EL (cell line): ENCODE measurements at places on chromosomes 5 and 9.
A peak's percentile ranks its signal among the peaks of the same experiment; 100 is the strongest.

GRCh38 chr9:3397766-3398165 lies 128.0 kb downstream of the RFX3 start:
- no peak for DNase-seq

DNA sequence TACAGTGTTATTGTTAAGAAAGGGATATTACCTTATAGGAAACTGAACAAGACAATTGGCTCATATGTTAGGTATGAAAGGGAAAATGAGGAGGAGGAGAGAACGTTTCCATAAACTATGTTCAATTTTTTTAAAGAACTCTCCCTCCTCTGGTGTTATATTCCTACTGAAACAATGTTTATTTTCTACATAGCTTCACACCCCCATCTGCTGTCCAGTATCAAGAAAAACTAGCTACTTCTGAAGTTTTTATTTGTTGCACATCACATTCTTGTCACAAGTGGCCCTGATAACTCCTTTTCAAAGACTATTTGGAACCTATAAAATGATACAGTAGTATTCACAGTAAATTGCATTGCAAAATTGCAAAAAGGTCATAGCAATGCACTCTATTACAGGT lies 223.4 kb upstream of the FAM174A start:
- no peak for DNase-seq

DNA sequence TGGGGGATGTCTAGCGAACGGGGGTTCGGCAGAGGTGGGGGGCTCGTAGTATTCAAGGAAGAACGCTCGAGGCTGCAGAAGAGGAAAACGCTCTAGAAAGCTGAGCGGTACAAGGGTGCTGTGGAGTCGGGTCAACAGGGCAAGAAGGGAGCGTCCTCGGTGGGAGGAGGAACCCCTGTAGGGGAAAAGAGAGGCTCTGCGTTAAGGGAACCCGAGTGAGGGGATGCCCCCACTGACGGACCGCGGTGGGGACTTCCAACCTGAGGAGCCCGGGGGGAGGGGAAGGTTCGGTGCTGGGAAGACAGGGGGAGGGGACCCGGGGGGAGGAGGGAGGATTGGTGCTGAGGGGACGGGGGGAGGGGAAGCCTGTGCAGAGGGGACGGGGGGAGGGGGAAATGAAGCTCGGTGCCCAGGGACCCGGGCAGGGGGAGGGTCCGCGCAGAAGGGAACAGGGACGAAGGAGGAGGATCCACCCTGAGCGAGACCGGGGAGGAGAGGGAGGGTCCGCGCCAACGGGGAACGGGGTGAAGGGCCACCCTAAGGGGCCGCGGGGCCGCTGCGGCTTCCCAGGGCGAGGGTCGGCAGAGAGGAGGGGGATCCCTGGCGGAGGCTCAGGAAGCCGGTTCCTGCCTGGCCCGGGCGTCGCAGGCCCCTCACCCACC lies 621 bp downstream of the NR6A1 start:
- no peak for DNase-seq

DNA sequence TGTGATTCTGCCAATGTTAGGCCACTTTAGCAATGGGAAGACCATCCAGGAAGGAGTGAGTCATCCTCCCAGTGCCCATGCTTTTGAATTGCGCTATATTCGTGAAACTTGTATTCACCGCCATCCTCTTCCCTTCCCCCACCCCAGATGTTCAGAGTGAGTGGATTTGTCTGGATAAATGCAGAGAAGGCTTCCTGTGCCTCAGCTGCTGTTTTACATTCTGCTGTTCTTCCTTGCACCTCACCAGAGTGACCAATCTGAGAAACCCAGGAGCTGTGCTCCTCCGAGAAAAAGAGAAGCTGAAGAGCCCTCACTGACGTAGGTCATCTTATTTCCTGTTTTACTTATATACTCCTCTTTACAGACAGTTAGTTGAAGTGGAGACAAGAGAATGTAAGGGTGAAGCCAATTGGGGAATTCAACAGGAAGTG lies 24.6 kb upstream of the SVEP1 start:
- DNase-seq = no peak

DNA sequence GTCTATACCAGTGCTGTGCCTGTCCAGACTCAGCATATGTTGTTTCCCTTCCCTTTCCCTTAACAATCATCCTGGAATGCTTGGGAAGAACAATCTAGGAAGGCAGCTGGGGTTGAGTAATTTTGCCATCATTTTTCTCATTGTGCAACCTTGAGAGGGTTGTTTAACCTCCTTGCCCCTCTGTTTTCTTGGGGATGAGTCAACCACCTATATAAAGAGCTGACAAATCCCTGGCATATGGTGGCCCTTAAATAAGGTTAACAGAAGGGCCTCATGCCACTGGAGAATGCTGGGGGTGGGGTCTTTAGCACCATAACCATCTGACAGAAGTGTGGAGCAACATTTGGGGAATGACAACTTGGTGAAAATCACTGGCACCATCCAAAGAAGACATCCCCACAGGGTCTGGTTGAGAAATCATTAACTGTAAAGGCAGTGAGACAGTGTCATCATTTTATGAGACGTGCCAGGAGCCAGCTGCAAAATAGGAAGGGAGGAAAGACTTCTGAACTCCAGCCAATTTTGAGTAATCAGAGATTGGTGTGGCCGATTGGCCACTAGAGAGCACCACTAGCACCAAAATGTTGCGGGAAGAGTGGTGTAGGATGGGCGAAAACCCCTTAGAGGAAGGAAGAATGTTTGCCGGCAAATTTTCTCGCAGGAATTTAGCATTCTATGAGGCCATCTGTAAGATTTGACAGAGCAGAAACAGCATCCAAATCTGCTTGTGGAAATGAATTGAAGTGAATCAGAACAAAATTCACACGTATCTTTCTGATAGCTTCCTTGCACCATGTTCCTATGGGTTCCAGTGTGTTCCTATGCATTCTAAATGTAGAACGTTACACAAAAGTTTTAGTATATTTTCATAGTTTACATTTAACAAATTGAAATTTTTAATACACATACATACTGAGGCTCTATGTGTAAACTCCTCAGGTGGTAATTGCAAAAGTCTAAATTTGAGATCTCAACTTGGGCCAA lies 113.8 kb downstream of the MSX2 start:
- peak; percentile 89 for DNase-seq

DNA sequence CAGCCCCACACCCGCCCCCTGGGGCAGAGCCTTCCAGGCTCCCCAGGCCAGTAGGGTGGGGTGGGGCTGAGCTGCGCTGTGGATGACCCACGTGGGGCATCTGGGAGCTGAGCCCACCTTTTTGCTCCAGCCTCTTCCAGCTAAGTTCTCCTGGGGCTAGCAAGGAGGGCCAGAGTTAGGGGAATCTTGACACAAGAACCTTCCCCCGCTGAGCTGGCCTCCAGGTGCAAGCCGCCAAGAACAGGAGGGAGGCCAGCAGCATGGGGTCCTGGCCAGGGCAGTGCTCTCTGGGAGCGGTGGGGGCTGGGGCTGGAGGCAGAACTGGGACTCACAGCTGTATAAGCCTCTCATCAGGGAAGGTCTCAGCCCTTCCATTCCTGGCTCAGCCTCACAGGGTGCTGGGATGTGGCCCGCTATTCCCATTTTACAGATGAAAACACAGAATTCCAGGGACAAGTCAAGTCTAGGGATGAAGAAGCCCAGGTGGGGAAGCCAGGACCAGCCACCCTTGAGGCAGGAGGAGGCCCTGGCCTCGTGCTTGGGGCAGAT lies 21.5 kb downstream of the SARDH start:
- DNase-seq = no peak

DNA sequence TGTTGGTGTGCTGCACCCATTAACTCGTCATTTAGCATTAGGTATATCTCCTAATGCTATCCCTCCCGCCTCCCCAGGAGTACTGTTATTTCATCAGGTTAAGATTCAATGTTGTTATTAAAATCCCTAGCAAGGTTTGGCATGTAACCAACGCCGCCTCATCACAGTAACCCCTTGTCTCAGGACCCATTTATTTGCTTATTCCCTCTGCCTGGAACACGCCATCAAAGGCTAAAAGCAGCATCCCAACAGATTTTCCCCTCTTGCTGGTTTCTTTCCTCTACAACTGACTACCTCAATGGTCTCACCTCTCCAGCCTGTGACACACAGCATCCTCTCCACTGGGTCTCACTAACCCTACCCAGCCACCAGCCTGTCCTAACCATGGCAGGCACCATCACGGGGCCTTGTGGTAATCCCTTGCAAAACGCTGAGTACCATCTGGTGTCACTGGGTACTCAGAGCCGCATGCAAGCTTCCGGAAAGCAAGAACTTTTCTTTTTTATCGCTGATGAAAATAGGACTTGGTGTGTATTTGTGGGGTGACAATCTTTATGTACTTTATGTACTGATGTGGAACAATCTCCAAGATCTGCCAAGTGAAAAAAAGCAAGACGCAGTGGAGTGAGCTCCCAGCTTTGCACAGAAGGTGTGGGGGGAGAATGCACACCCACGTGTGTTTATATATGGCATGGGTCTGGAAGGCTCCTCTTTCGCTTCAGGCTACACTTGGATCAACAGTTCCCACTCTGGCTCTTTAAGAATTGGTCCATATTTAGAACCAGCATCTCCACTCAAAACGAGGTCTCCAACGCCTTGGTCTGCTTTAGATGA lies 6.1 kb downstream of the RPS14 start:
- no peak for DNase-seq

DNA sequence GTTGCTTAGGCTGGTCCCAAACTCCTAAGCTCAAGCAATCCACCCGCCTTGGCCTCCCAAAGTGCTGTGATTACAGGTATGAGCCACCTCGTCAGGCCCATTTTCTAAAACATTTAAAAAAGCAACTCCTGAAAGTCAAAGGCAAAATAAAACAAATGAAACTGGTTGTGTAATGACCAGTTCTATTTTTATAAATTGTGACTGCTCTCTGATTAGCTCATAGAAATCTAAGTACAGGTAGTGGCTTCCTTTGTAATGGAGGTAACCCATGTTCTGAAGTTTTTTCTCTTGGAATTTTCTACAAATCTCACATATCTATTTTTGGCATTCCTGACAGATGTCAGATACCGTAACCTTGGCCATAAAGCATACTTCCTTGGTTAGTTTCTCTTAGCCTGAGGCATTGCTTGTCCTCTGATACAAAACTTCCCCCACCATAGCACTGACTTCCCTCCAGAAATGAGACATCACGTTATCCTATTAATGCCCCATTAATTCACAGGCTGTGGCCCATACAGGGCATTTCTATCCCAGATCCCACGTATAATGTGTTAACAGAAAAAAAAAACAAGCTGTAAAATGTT lies 14.1 kb upstream of the AK3 start:
- DNase-seq = peak; percentile 65

GRCh38 chr9:138052322-138052615 lies 174.7 kb downstream of the CACNA1B start:
- no peak for DNase-seq

GRCh38 chr9:131398204-131398603 lies 4.3 kb downstream of the PRRC2B start:
- DNase-seq = no peak

DNA sequence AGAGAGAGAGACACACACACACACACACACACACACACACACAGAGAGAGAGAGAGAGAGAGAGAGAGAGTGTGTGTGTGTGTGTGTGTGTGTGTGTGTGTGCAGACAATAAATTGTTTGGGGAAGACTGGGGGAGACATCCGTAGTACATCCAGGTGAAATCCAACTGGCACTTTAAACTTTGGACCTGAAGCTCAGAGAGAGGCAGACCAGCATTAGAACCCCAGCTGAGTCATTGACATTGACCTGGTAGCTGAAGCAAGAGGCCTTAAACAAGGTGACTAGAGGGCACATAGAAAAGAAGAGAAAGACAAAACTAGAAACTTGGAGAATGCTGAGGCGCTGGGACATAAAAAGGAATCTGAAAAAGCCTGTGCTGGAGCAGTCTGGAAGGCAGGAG lies 251.5 kb downstream of the CRB2 start:
- DNase-seq = no peak

DNA sequence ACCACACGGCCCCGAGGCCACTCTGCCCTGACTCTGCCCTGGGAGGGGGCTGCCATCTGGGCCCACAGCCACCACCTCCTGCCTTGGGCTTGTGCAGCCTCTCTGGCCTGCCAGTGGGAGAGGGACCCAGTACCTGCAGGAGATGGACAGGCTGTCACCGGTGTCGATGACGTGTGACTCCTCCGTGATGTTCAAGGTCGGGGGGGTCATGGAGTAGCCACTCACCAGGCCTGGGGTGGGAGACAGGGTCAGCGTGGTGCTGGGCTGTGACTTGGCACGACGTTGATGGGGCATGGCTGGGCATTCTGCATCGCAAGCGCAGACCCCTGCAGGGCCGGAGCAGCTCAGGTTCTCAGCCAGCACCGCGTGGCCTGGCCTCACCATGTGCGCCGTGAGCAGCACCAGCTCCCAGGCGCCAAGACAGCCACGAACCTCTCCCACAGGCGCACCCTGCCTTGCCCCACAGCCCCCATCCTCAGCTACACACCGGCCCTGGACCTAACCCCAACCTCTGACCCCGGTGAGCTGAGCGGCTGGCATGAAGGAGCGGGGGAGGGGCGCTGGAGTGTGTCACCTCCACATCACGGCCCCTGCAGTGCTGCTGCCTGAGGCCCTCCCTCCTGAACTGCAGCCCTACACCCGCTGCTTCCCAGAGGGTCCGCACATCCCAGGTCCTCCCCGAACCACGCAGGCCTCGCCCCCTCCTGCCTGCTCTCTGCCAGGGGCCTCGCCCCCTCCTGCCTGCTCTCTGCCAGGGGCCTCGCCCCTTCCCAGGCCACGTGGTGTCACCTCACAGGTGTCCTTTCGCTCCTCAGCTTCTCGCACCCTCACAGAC lies 17.6 kb downstream of the FLT4 start:
- DNase-seq = no peak

DNA sequence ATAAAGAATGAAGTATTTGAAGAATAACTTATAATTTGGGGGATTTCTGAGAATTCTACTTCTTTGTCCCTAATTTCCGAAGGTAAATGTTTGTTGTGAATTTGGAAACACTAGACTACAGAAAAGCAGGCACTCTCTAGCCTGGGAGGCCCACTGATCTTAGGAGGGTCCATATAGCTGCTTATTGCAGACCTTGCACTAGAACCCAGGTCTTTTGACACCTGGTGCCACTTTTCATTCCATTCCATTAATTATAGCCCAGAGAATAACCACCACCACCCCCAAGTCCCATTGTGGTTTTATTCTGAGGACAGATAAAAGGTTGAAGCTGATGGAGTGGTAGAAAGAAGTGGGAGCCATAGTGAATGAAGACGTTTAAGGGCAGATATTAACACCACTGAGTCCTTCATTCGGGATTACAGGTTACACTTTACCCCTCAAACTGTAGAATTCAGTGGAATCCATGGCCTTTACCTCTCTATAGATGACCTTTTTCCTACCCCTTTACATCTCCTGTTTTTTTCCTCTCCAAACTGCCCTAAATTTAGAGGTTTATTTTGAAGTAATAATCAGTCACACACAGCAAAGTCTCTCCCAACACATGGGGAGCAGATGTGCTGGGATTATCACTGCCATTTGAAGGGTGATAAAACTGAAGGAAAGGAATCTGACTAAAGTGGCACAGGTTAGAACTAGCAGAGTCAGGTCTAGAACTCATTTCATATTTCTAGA lies 12.0 kb upstream of the PSMD5 start:
- DNase-seq = no peak

GRCh38 chr9:121308765-121309164 lies 40.8 kb downstream of the GSN start:
- DNase-seq = no peak

GRCh38 chr9:92917176-92917800 lies 30.0 kb upstream of the FGD3 start:
- no peak for DNase-seq
